ENCODE measurements at places on chromosomes 5 and 9.

DNA sequence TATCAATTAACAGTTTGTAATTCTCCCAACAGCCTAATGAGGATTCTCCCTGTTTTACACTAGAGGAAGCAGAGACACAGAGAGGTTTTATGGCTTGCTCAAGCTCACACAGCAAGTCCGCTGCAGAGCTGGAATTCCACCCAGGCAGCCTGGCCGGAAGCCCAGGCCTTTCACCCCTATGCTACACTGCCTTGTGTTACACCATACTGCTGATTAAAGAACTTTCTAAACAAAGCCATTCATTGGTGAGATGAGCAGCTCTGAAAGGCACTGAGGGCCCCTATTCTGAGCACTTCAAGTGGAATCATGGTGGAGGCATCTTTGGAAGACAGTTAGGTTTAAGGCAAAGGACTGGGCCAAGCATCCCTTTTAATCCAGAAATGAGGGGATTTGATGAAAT, 14.7 kb upstream of the LARP1 start:
- DNase-seq = no peak

DNA sequence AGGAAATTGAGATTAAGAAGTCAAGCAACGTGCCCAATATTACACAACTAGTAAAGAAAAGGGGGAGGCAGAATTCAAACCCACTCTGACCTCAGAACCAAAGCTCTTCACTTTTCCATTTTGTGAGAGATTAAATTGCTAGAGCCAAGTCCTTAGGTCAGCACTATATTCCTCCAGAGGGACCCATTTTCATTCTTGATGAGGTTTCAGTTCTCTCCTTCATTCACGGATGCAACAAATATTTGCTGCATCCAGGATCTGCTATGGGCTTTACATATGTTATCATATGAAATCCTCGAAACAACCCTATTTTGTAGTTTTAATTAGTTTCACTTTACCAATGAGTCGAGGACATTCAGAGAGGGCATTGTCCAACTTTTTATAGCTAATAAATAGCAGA, 239.2 kb downstream of the EFNA5 start:
- no peak for DNase-seq

GRCh38 chr9:114112778-114113584, 13.9 kb upstream of the KIF12 start:
- DNase-seq = no peak

DNA sequence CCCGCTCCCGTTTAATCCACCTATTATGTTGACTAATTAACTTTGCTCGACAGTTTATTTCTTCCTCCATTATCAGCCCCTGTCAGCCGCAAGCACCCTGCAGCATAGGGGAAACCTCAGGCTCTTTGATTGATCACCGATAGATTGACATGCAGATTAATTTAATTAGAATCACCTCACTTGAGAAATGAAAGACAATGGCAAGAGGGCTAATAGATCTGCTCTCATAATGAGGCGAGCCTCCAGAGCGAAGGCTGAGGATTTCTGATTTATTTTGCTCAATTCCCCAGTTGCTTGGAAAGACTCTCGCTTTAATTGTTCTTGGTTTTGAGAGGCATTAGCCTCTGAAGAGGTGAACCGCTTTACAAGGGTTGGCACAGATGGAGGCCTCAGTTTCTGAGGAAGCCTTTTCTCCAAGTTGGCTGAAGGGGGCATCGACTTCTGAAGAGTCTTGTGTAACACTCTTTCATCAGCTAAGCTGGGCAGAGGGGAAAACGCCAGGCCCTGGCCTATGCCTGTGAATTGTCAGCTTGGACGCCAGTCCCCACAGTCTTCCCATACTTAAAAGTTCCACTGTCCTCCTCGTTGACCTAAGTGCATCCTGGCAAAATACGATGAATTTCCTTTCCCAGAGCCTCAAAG, 275.4 kb downstream of the EBF1 start:
- DNase-seq = no peak

- no peak for DNase-seq
Measured at GRCh38 chr5:54867310-54867944, 118.0 kb downstream of the ESM1 start.

DNA sequence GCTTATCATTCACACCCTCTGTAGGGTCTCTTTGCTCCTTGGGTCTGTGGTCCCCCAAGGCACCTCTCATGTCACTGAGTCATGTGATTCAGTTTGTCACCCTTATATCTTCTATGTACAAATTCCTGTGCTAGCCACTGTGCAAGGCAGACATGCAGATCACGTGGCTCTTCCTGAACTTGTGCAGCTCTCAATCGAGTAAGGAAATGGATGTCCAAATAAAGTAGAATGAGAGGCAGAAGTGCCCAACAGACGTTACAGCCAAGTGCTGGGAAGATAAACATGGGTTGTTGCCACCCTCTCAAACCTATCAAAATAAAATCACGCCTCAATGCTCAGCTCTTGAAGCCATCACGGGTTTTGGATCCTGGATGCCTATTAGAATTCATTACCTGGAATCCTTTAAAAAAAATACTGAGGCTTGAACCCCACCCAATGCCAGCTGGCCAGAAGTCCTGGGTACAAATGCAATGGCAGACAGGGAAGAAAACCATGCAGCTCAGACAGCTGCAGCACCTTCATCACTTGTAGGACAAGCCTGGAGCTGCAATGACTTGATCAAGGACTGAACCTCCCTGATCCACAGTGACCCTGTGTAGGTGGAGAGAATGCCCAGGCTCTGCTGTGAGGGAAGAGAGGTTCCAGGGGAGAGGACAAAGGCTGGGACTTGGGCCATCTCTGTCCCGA, 228.7 kb upstream of the DAP start:
- no peak for DNase-seq

DNA sequence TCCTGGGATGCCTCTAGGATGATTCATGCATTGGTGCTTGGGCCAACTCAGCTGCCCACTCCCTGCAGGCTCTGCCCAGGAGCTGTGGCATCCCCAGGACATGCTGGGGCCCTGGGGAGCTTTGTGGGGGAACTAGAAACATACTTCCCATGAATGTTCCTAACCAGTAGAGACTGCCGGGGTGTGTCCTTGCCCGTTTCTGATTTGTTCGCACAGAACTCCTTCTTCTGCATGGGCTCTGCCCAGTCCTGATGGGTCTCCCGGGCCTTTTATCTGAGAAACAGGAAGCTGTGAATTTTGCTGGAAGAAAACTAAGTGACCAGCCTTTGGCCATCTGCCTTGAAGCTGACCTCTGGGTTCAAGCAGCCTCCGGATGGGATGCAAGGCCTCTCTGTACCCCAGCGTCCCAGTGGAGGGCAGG, 71.6 kb upstream of the RNU6ATAC start:
- DNase-seq = no peak

DNA sequence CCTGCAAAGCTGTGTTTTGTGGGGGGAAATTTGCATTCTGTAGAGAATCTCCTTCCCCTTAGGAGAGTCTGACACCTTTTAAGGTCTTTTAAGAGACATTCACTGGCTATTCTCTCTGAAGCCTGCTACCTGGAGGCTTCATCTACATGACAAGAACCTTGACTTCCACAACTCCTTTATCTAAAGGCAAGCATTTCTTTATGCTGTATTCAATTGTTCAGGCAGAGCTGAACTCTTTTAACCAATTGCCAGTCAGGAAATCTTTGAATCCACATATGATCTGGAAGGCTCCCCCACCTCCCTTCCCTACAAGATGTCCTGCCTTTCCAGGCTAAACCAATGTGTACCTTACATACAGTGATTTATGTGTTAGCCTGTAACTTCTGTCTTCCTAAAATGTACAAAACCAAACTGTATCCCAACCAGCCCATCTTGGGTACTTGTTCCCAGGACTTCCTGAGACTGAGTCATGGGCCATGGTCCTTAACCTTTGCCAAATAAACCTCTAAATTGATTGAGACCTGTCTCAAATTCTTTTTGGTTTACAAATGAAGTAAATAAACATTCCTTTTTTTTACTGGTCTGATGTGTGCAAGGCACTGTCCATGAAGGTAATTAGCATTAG, 9.9 kb downstream of the C9orf85 start:
- DNase-seq = no peak

DNA sequence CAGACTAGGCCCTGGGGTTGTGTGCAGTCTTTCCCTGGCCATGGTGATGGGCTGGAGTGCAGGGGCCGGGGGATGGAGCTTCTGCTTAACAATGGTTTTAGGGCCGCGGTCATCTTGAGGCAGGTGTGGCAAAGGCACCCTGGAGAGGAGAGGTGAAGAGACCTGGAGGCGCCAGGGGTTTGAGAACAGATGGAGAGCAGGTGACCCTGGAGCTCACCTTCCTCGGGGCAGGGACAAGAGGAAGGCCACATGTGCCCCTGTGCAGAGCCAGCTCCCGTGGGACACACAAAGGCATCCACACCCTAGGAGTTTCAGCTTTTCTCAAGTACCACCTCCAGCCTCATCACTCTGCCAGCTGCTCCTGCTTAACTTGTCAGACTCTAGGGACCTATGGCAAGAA, 46.4 kb upstream of the SH3GL2 start:
- DNase-seq = no peak

DNA sequence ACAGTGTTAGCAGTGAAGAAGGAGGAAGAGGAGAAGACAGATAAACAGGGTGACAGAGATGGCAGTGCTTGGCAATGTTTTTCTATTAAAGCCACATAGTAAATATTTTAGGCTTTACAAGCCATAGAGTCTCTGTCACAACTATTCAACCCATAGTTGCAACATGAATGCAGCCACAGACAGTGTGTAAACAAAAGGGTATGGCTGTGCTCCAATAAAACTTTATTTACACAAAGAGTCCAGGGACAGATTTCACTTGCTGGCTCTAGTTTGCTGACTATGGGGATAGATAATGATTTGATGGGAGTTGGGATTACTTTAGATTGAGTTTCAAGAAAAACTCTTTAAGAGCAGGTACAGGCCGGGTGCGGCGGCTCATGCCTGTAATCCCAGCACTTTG, 224.8 kb upstream of the SEMA6A start:
- DNase-seq = no peak

GRCh38 chr9:115649991-115650472, 503.6 kb upstream of the PAPPA start:
- DNase-seq = peak; percentile 31

DNA sequence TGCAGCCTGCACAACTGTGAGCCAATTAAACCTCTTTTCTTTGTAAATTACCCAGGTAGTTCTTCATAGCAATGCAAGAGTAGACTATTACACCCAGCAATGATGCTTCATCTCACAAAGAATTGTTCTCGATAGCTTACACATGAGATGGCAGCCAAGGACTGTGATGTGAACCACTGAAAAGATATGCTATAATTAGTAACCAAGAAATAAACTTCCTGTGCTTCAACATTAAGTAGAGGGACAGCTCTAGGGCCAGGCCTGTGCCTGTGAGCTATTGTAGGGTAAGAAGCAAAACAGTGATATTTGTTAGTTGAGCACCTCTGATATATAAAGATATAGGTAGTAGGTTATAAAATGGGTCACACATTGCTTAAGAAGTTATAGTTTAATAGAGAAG, 41.8 kb upstream of the DPYSL3 start:
- no peak for DNase-seq

- no peak for DNase-seq
Measured at GRCh38 chr5:31027721-31028120, 165.8 kb upstream of the CDH6 start.

DNA sequence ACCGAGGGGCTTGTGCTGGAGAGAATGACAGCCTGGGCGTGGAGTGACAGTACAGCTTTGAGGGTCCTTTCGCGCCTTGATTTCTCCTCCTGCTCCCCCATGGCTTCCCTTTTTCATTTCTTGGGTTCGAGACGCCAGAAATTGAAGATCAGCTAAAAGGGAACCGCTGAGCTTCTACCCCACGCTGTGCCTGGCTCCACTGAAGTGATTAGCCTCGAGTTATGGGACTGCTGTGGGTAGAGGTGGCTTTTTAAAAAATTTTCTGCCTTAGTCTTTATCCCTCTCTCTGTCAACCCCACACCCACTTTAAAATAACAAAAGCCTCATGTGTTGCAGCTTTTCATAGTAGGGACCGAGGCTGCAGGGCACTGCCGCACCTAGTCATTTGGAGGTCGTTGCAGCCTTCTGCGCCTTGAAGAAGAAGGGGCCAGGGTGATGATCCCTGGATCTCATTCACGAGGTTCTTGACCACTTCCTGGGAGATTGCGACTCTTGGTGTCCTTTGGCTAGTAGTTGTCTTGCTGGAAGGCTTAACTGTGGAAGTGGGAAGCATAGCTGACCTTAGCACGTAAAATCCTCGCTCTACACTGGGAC, 603 bp downstream of the PPIP5K2 start:
- no peak for DNase-seq

DNA sequence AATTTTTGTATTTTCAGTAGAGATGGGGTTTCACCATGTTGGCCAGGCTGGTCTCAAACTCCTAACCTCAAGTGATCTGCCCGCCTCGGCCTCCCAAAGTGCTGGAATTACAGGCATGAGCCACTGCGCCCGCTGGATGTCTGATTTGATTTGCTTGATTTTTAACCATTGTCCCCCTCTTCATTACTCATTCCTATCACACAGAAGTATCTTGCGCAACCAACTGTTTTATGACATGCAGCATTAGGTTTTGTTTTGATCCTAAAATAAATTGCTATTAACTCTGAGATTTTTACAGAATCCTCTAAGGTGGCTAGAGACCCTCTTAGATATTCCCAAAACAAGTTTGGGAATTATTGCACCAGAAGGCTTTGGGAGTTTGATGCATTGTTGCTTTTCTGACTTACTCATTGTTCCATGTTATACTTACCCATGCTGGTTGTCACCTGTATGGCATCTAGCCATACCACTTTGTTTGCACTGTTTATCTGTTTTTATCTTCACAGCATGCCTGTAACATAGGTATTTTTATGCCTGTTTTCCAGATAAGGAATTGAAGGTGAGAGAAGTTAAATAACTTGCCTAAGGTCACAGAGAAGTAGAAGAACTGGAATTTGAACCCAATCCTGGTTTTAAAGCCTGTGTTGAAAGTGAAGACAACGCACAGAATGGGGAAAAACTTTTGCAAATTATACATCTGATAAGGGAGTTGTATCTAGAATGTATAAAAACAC, 35.9 kb upstream of the PWWP2A start:
- DNase-seq = no peak

DNA sequence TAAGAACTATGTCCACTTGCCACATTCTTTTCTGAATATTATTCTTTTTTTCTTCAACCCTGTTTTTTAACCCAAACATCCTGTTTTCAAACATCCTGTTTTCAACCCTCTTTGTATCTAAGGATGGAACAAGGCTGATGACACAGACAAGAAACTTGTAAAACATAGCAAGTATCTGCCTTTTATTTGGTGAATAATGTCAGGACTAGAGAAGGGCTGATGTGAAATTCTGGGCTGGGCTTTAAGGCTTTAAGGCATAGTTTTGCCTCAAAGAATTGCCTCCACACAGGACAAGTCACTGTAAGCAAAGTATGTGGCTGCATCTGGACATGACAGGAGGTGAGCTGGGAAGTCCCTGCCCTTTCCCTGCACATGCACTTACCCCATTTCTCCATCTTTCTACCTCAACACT, 42.5 kb upstream of the RIC1 start:
- no peak for DNase-seq

Measured in HS-5 (cell line).